ENCODE measurements at places on chromosomes 13 and 19.

GRCh38 chr13:38998739-38999138, 8.1 kb upstream of the STOML3 start:
- DNase-seq, result no peak

DNA sequence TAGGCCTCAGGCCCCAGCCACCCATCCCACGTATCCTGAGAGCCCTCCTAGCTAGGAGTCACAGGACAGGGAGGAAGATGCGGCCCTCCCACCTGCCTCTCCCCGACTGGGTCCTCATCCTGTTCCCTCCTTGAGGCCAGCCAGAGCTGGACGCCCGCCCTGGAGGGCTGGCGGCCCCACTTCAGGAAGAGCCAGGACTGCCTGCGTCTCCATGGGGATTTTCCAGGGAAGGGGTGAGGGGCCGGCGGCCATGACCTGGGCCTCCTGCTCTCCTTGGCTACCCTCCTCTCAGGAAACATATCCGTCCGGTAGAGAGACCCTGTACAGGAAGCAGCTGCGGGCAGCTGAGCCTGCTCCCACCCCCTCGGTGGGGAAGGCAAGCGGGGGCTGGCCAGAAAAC, 11.3 kb upstream of the PRKD2 start:
- DNase-seq, result no peak

DNA sequence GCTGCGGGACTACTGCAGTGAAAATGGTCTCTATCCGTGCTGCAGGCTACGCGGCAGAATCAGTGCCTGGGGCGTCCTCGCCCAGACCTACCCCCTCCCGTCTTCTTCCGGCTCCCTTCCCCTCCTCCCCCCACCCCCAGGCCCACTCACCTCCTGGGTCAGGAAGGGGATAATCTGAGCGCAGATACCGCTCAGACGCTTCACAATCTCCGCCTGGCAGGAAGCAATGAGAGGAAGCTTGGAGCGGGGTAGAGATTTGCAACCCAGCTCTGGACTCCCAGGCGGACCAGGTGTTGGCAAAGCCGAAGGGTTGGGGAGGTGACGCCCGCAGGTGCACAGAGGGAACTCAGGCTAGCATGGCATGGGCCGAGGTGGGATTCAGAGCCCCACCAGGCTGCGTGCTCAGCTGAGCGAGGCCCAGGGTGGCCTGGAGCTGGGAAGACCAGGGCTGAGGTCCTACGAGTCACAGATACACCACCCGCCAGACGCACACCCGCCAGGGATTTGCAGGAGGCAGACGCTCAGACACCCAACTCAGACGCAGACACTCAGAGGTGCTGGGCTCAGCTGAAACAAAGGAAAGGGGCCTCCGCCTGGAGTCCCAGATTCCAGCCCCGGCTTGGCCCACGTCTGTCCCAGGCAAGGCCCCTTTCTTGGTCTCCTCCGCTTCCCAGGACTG, 4.1 kb downstream of the TLE2 start:
- DNase-seq, result no peak

DNA sequence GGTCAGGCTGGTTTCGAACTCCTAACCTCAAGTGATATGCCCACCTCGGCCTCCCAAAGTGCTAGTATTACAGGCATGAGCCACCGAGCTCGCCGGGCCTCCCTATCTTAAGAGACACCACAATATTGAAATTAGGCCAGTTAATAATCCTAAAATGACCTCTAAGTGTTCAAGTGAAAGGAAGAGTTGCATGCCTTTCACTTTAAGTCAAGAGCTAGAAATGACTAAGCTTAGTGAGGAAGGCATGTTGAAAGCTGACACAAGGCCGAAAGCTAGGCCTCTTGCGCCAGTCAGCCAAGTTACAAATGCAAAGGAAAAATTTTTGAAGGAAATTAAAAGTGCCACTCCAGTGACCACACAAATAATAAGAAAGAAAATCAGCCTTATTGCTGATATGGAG, 144.5 kb upstream of the FNDC3A start:
- DNase-seq, result no peak

GRCh38 chr13:28753208-28753892, 34.6 kb upstream of the SLC46A3 start:
- DNase-seq, result no peak

DNA sequence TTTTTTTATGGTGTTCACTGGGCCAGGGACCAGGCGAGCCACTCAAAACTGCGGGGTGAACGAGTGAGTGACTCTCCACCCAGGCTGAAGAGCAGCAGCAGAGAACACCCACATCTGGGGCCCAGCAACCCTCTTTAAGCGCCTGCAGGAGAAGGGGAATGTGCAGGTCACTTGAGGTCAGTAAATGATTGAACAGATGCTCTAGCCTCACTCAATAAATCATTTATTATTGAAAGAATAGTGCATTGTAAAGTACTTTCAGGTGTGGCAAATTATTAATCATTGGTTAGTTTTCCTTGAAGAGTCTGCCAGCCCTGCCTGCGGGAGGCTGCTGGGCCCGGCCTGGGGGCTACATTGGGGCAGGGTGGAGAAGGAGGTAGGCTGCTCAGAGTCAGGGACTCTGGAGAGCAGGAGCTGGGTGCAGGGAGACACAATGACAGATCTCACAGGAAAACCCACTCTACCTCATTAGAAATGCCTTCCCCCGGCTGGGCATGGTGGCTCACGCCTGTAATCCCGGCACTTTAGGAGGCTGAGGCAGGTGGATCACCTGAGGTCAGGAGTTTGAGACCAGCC, 42.5 kb downstream of the ABCC4 start:
- DNase-seq, result no peak

DNA sequence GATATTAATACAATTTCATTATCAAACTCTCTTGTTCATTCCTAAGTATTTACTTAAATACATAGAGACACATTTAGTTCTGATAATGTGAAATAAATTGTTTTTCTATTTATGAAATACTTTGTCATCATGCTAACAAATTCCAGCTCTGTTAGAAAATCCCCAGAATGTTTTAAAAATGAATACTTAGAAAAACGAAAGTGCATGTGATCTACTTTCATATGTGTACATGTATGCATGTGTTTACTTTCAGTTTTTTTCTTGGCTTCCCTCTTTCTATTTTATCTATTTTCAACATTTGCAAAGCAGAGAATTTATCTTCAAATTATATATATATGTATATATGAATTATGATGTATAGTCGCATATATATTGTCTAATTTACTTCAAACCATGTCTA, 1110.0 kb upstream of the PCDH20 start:
- DNase-seq, result no peak

DNA sequence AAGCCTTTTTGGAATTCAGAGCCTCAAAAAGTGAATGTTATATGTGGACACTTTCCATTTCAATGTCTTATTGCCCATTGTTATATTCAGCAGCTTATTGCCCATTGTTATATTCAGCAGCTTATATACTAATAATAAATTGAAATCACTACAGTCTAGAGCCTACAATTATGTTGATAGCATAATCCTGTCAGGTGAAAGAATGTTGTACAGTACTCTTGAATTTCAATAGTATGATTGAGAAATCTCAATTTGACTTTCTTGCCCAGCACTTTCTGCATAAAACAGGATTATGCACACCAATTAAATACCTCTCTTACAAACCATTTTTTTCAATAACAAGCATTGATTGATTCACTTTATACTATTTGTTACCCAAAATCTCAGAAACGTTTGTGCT, 260.8 kb downstream of the PCDH9 start:
- no peak for DNase-seq

Measured in NCI-H1436 treated with DMSO at 0.1 percent for 48 hours (cell line).